ENCODE measurements at places on chromosomes 7 and 10.

- no peak for DNase-seq
These were observed 31.3 kb downstream of the KIAA1217 start for GRCh38 chr10:24240041-24240751.

DNA sequence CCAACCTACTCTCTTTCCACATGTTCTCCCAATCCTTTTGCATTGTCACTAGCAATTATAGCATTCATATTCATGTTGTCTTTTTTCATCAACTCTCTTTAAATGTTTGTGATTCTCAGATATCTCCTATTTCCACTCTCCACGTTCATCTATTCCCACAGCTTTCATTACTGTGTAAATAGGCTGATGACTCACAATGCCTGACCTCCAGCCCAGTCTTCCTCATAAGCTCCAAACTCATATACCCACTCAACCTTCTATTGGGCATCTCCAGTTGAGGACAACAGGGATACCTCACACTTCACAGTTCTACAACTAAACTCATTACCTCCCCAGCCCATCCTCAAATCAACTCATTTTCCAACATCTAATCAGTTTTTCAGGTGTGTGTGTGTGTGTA is 194.1 kb downstream of the DGKI start:
- DNase-seq = no peak

- DNase-seq = no peak
These were observed 47.4 kb upstream of the MTURN start for GRCh38 chr7:30087371-30087770.

DNA sequence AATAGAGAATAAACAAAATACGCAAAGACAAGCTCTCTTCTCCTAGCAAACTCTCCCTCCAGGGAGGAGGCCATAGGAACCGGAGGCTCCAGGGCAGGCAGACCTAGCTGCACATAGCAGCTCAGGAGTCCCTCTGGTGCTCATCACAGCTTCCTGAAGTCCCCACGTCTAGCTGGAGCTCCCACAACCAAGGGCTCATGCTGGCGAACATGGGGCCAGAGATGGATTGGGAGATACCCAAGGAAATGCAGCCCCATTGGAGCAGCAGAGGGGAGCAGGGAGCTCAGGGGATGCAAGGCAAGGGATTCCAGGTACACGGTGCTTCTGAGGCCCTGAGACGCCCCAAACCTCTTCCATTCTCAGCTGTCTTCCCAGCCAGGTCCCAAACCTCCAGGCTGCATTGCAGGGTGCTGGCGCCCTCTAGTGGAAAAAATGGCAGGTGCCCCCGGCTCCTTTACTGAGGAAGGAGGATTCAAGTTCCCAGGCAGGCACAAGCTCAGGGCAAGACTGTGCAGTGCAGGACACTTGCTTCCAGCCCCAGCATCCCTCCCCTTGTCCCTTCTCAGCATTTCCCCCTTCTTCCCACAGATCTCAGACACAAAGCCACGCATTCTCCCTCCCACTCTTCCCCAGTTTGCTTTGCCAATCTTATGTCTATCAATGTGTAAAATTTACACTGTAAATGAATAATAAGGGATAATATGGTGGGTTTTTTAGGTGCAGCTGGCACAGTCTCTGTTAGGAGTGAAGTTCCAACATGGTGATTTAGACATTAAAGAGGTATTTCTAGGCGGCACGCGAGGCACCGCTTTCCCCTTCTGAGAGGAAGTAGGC is 46.2 kb downstream of the GPAM start:
- DNase-seq = peak; percentile 64

DNA sequence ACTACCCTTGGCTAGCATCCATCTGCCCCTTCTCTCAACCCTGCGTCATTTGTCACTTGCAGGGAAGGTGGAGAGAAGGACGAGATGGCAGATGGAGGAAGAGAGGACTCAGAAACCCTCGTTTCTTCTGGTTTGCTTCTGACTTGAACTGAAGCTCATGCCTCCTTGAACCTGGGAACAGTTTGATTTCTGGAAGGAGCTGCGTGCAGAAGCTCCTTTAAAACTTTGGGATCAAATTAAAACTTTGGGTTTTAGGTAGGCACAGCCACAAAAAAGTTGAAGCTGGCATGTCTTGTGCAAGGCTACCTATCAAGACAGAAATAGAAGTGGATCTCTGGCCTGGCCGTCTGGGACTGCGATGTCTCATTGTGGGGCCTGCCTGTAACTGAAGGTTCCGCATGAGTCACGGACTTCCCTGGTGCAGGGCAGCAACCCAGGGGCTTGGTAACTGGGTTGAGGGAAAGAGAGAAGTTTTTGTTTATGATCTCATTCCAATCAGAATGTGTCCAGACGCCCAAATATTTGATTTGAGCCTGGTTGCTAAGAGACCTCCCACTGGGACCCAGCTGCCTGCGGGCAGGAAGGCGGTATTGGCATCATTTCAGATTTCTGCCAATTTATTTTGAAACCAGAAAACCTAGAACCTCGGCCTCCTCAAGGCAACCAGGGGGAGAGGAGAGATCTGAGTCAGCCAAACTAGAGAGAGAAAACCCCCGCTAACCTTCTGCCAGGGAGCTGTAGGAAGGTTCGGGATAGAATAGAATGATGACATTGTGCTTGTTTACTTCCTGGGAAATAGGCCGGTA is 15.8 kb upstream of the CAMK1D start:
- peak; percentile 32 for DNase-seq

DNA sequence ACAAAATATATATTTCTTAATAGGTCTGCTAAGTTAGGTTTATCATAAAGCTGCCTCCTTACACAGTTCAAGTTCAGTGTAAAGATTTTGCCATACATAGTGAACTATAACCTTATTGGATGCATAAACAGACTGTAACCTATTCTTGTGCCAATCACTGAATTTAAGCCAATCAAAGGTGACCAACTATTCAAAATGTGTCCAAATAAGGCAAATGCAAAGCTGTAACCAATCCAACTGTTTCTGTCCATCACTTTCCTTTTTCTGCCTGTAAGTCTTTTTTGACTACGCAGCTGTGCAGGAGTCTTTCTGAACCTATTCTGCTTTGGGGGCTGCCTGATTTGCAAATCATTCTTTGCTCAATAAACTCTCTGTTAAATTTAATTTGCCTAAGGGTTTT is 11.6 kb upstream of the DNMBP start:
- no peak for DNase-seq

DNA sequence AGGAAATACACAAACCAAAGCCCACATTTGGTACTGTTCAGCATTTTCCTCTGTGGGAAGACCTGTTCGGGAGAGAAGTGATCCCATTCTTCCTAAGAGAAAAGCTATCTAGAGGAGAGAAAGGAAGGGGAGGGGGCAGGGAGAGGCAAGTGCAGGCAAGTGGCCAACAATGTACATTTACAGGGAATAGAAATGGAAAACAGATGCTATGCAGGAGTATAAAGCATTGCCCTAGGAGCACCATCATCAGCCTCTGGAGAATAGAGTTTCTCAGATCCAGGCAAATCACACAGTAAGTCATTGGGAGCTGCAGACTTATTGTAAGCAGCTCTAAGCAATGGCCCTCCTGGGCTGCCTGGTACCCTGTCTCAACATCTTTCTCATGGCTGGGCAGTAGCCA is 424.4 kb upstream of the AUTS2 start:
- DNase-seq = no peak

GRCh38 chr10:19918794-19919193 is 102.6 kb downstream of the PLXDC2 start:
- no peak for DNase-seq

GRCh38 chr10:6014241-6014761 is 37.0 kb upstream of the IL15RA start:
- no peak for DNase-seq

DNA sequence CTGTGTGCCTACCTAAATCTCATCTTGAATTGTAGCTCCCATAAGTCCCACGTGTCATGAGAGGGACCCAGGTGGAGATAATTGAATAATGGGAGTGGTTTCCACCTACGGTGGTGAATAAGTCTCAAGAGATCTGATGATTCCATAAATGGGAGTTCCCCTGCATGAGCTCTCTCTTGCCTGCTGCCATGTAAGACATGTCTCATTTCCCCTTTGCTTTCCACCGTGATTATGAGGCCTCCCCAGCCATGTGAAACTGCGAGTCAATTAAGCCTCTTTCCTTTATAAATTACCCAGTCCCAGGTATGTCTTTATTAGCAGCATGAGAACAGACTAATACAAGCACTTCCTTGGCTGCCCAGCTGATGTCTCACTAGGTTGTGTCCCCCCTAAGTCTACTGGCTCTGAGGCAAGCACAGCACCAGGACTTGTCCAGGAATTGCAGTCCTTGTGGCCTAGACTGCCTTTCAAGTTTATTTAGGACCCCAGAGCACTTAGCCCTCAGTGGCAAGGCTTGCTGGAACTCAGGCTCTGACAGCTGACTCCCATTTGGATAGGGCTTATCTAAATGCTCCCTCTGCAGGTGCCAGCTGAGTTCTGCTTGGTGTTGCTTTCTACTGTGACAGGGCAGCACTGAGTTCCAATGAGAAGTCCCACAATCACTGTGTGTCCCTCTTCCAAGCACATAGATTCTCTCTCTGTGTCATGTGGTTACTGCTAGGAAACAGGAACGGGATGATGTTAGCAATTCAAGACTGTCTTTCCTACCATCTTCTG is 59.0 kb upstream of the TAS2R16 start:
- no peak for DNase-seq

GRCh38 chr10:32419615-32420014 is 26.3 kb upstream of the CCDC7 start:
- no peak for DNase-seq

DNA sequence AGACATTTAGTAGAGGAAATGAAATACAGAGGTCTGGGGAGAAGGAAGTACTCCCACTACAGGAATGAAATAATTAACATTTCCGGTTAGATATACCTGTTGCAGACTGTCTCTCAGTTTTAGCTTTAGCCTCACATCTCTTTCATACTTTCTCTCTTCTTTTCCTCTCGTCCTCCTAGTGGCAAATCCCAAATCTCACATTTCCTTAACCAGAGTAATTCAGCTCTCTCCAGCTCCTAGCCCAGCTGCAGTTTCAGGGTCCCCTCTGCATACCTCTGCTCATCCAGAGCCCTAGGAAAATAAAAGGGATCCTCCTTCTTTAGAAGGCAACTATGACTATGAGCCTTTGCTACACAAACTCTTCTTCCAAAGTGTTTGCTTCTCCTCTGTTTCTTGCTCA is 643.2 kb downstream of the PHTF2 start:
- no peak for DNase-seq

DNA sequence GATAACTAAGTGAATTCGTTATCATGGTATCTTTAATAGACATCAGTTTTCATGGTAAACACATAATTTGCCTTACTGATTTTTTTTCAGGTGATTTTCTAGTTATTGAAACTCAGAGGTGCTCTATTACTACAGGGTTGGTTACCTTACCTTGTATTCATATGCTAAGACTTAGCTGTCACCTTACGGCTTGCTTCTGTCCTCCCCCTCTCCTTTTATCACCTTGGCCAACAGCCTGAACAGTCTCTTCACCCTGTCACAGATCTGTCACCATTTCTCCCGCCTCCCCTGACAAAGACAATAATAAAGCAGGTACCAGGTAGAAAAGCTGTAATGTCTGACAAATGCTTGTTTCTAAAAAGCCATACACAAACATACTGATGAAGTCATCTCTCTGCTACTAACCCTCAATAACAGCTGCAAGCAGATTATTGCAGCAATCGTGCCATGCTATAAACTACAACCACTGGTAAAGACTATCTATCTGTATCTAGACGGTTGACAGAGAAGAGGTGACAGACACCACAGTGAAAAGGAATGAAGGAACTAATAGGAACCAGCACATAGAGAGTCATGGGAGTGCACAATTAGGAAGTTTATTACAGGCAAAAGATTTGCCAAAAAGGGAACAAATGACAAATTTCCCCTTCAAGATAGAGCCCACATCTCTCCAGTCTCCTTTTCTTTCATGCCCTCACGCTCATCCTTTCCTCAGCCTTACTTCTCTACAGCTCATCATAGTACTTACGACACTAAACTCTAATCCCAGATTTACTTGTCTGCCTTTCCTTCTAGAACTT is 57.2 kb downstream of the ARHGAP12 start:
- no peak for DNase-seq

GRCh38 chr10:3803295-3803926 is 18.4 kb upstream of the KLF6 start:
- no peak for DNase-seq

DNA sequence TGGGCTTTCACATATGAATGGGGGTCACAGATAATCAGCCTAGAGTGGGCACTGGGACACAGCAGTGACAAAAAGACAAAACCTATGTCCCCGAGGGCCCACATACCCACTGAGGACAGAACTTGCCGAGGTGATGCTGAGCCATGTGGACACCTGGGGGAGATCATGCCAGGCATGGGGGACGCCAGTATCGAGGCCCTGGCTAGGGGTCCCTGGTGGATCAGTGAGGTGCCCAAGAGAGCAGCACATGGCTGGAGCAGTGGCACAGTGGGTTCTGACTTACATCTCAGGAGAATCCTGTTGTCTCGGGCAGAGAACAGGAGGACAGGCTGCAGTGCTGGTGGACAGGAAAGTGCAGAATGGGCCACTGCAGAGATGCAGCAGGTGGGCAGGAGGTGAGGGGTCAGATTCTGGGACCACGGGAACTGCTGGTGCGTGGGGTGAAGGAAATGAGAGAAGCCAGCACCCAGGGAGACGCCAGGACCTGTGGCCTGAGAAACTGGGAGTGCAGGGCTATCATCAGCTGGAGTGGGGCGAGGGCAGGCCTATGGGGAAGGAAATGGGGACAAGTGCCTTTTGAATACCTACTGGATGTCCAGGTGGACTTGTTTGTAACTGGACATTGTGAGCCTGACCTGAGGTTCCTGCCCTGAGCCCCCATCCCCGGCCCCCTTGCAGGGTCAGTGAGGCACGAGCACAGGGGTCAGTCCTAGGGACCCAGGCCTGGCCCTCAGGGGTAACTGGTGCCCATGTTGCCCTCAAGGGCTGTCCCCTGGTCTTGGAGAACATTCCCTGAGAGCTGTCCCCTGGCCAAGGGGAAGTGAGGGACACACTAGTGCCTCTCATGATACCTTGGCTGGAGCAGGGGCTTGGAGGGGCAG is 91.2 kb upstream of the RET start:
- DNase-seq = no peak

GRCh38 chr7:100753750-100754149 is 20.4 kb downstream of the ZAN start:
- DNase-seq = no peak

DNA sequence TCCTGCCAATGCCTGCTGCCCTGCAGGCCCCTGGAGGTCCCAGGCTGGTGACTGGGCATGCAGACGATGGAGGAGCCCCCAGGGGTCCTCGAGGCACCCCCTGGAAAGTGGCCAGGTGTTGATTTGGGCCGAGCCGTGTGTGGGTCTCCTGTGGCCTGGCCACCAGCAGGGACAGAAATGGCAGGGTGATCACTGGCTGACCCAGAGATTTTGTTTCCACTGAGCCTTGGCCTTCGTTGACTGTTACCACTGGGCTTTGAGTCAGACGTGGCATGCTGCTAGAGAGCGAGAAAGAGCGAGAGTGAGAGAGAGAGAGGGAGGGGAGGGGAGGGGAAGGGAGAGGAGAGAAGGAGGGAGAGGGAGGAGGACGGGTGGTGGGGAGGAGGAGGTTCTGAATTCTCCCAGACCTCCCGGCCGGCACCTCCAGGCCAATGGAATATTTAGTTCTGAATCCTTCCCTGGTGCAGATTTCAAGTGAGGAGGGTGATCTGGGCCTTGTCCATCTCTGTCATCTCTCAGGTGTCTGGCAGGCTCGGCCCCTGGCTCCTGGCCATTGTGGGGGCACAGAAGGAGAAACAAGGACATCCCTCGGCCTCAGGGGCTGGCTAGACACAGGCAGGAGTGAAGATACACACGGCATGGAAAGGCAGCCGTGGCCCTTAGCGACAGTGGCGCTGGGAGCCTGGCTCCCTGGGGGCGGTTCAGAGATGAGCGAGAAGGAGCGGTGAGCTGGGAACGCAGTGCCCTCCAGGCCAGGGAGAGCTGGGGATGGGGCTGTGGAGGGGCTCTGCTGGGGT is 58.2 kb downstream of the GLRX3 start:
- DNase-seq = no peak

GRCh38 chr7:50653126-50653864 is 88.1 kb upstream of the DDC start:
- DNase-seq = no peak

Measured in activated T-cell treated with anti-CD3 and anti-CD28 coated beads, Interleukin-2, amount 50 U/mL, for 1 hour (primary cell).